CD4-positive, alpha-beta T cell treated with Interleukin-1 beta for 1 hour (primary cell): ENCODE measurements at places on chromosomes 11 and 22.
A peak's percentile ranks its signal among the peaks of the same experiment; 100 is the strongest.

GRCh38 chr11:75493626-75494025, 32.1 kb downstream of the GDPD5 start:
- no peak for DNase-seq

GRCh38 chr11:9211322-9211721, 53.8 kb downstream of the DENND5A start:
- DNase-seq = no peak

GRCh38 chr11:134045799-134046635, 22.9 kb upstream of the JAM3 start:
- DNase-seq = no peak

GRCh38 chr11:121928597-121929580, 187.1 kb downstream of the BLID start:
- no peak for DNase-seq

DNA sequence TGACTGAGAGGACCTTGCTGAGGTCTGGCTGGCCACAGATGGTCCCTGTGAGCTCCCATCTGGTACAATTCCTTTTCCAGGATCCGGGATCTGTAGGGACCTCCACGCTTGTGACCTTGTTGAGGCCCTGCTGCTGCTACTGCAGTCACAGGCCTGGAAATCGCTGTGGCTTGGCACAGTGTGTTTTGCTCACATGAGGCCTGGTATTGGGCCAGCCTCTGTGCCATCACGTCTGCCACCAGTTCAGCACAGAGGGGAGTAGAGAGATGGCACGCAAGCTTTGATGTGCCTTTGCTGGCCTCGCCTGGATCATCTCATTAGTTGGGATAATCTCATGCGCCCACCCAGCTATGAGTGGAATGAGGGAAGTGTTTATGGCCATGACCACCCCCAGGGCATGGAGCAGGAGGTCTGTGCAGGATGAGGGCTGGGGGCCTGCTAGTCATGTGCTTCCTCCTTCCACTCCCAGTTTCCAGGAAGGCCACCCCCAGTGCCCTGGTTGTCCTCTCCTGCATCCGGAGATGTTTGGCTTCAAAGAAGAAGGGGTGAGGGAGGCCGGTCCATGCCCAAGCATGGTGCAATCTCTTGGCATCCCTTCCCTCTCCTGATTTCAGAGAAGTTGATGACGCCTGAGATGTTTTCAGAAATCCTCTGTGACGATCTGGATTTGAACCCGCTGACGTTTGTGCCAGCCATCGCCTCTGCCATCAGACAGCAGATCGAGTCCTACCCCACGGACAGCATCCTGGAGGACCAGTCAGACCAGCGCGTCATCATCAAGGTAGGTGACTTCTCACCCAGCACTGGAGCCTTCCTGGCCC, 22.4 kb downstream of the DERL3 start:
- no peak for DNase-seq

GRCh38 chr22:35538801-35539321, 1.8 kb upstream of the RASD2 start:
- DNase-seq = peak; percentile 20

GRCh38 chr11:5153574-5154431, 754 bp downstream of the OR52A1 start:
- DNase-seq = no peak

DNA sequence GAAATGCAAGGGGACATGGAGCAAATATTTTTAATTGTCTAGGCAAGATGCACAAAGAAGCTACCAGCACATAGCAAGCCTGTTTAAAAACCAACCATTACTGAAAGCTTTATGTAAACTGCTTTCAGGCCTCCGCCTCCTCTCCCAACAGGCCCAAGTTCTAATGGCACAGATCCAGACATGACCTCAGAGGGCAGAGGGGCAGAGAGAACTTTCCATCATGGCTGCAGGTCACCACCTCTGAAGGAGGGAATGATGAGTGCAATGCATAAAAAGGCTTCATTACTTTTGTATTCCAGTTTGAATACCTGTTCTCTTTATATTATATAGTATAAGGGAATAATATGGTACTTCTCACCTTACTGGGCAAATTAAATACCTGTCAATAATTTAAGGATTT, 15.2 kb downstream of the DDX17 start:
- DNase-seq = no peak

DNA sequence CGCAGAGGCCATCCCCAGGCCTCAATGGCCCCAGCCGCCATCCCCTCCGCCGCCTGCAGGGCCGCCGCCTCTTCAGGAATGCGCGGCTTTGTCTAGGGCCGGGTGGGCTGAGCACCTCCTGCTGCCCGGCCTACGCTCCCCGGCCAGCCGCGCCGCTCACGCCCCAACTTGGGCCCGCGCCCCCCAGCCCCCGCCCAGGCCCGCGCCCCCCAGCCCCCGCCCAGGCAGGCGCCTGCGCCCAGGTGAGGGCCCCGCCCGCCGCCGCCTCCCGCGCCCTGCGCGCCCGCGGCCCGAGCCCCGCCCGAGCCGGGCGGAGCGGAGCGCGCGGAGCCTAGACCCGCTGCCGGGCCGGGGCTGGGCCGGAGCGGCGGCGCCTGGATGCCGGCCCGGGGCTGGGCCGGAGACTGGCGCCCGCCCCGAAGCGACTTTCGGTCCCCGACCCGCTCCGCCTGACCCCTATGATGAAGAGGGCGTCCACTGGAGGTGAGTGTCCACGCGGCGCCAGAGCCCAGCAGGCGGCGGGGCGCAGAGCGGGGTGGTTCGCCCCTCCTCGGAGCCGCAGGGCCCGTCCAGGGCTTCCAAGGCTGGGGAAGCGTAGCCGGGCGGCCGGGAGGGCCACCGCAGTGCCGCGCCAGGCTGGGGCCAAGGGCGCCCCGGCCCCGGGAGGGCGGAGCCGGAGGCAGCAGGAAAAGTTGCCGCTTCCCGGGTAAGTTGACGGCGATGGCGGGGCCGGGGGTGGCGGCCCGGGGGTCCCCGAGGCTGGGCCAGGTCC, 34.3 kb upstream of the PRODH start:
- DNase-seq = no peak

GRCh38 chr11:114987186-114987760, 308.9 kb downstream of the NXPE2 start:
- no peak for DNase-seq

GRCh38 chr22:20429254-20430100, 8.1 kb downstream of the SCARF2 start:
- DNase-seq = peak; percentile 85

- DNase-seq = no peak
Observed at GRCh38 chr22:37684803-37685615, 1.1 kb upstream of the NOL12 start.

DNA sequence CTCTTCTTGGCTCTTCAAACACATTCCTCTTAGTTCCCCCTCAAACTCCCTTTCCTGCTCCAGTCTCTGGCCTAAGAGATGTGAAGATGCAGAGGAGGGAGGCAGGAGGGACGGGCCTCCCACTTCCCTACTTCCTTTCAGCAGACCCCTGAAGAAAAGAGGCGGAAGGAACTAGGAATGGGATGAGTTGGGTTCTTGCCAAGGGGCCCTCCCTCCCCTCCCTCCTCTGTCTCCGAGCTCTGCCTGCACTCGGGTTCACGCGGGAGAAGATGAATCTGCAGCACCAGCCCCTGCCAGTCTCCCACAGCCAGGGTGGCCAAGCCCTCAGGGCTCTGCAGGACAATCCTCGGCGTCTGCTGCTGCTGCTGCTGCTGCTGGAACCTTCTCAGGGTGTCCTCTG, 24.3 kb upstream of the PKNOX2 start:
- DNase-seq = no peak

GRCh38 chr11:122572592-122572991, 82.9 kb upstream of the UBASH3B start:
- no peak for DNase-seq

GRCh38 chr11:59894616-59895015, 16.0 kb downstream of the OOSP3 start:
- no peak for DNase-seq

DNA sequence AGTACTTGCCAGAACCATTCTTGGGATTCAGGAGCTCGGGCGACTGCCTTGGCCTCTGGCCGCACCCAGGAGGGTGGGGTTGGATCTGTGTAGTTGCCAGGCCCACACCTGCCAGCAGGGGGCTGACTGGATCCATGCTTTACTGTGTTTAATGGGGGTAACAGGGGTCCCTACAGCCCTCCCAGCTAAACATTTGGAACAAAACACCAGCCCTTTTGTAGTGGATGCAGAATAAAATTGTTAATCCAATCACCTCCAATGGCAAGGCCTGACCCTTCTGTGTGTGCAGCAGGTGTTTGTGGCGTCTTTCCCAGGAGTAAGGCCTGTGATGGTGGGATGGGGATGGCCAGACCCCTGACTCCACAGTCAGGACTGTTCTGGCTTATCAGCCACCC, 22.5 kb downstream of the SUN2 start:
- peak; percentile 60 for DNase-seq

DNA sequence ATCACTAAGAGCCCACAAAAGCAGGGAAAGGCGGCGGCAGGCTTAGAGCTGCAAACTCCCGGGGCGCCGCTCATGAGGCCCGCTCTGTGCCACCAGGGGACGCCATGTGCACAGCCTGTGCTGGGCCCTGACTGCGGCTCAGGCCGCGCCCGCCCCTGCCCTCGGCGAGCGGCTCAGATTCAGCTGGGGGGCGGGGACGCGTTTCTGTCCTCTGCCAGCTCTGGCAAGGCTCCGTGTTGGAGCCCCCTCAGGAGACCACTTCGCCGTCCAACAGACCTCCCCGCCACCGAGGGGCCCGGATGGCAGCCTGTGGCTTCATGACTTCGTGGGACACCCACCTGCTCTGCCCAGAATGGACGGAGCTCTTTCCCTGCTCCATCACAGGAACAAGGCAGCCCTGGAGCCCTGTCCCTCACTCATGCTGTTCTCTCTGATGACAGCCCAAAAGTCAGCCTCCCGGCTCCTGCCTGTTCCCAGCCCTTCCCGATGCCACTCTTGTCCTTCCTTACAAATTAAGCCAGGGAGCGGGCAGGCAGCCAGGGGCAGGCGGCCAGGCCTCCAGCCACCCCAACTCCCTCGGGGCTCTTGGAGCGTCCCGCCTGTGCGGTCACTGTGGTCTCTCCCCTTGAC, 69.1 kb downstream of the NAT10 start:
- peak; percentile 79 for DNase-seq

DNA sequence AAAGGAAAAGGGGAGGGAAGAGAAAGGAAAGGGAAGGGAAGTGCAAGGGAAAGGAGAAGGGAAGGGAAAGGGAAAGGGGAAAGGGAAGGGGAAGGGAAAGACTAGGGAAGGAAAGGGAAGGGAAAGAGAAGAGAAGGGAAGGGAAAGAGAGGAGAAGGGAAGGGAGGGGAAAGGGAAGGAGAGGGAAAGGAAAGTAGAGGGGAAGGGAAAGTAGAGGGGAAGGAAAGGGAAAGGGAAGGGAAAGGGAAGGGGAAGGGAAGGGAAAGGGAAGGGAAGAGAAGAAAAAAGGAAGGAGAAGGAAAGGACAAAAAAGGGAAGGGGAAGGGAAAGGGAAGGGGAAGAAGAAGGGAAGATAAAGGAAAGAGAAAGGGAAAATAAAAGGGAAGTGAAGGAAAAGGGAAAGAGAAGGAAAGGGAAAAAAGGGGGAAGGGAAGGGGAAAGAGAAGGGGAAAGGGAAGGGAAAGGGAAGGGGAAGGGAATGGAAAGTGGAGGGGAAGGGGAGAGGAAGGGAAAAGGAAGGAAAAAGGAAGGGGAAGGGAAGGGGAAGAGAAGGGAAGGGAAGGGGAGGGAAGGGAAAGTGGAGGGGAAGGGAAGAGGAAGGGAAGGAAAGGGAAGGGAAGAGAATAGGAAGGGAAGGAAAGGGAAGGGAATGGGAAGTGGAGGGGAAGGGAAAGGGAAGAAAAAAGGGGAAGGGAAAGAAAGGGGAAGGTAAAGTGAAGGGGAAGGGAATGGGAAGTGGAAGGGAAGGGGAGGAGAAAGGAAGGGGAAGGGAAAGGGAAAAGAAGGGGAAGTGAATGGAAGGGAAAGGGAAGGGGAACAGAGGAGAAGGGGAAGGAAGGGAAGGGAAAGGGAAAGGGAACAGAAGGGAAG, 138.2 kb downstream of the SPATA19 start:
- DNase-seq = no peak

DNA sequence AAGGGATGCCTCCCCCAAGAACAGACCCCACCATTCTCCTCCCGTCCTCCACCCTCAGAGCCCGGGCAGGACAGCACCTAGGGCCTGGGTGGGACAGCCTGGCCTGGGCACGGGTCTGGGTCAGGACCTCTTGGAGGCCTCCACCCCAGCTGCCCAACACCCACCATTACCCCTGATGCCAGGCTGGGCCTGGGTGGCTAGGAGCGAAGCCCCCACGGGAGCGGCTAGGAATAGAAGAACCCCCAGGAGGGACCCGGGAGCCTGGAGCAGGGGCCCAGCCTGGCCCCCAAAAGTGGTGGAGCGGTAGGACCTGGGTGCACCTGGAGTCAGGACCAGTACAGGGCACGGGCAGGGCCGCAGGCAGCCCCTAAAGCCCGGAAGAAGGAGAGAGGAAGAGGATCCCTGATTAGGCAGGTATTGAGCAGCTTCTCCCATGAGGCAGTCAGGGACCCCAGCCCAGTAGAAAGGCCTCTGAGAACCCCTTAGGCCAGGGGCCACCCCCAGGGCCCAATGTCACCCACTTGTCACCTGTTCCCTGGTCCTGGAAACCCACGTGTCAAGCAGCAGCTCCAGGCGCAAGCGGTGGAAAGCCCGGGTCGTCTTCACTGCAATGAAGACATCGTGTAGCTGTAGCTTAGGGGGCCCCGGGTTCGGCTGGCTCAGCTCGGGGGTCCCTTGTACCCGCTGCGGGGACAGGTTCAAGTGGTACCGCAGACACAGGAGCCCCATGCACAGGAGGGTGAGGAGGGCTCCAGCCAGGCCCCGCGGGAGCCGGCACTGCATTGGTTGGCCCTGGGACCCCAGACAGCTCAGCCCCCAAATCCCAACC, 575 bp downstream of the MFNG start:
- DNase-seq = no peak

DNA sequence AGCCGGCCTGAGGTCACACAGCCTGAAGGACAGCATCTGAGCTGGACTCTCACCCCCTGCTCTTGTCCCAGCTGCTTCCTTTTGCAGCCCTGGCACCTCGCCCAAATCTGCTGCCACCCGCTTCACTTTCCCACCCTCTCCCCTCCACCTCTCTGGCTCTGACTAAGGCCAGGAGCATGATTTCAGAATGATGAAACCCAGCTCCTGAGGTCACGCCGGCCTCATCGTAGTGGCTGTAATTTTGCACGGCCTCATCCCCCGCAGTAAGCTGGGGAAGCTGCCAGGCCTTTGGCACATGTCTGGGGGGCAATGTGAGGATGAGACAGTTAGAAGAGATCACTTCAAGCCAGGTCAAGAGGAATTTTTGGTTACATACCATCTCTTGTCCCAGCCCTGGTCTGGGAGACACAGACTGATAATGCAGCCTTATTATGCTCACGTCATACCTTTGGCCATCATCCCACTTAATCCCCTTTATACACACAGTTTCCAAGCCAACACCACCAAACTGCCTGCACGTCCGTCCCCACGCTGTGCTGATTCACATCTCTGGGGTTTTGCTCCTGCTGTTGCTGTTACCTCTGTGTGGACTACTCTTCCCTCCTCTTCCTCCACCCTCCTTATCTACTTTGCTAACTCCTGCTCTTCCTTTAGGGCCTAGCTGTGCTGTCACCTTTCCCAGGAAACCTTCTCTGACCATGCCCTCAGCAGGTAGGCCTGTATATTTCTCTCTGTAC, 58.1 kb downstream of the CHRDL2 start:
- DNase-seq = no peak
